Head of caudate nucleus (tissue), 42 donors: ENCODE measurements at places on chromosomes 1 and 21.

- no peak for DNase-seq
Measured at GRCh38 chr1:147201276-147201675, 23.9 kb downstream of the FMO5 start.

DNA sequence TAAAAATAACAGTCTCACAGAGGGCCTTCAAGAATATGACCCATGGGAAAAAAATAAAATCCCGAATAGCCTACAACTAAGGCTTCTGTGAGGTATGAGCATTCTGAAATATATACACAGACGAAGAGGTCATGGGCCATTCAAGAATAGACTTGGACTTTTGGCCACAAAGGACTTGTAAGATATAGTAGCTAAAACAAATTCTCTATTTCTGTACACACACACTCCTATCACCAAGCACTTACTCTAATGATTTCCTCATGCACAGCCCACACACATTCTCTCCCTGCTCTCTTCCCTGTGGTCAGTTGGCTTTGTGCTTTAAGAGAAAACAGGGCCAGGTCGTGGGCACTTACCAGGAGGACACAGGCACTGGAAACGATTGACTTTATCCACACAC lies 69.7 kb upstream of the ADAM30 start:
- DNase-seq, result no peak

DNA sequence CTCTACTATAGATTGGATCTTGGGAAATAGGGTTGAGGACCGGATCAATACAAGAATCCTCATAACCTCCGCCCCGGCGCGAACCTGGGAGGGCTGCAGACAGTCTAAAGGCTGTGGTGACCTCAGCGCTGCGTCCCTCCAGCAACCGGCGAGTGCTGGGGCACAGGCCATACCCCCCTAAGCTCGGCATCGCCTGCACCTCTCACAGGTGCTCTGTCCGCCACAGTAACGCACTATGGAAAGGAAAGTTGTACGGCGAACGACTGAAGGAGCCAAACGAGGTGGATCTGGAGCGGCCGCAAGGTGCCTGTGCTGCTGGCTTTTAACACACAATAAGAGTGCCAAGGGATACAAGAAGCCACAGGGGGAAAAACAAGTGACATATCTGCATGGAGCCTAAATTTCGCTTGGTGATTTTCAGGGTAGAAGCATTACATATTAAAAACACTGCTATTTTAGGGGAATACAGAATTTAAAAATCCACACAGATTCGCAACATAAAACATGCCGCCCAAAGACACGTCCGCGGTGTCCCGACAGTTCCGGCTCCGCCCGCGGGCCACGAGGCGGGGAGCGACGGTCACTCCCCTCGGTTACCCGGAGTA lies 1.4 kb upstream of the RBM15 start:
- DNase-seq, result peak; percentile 36

DNA sequence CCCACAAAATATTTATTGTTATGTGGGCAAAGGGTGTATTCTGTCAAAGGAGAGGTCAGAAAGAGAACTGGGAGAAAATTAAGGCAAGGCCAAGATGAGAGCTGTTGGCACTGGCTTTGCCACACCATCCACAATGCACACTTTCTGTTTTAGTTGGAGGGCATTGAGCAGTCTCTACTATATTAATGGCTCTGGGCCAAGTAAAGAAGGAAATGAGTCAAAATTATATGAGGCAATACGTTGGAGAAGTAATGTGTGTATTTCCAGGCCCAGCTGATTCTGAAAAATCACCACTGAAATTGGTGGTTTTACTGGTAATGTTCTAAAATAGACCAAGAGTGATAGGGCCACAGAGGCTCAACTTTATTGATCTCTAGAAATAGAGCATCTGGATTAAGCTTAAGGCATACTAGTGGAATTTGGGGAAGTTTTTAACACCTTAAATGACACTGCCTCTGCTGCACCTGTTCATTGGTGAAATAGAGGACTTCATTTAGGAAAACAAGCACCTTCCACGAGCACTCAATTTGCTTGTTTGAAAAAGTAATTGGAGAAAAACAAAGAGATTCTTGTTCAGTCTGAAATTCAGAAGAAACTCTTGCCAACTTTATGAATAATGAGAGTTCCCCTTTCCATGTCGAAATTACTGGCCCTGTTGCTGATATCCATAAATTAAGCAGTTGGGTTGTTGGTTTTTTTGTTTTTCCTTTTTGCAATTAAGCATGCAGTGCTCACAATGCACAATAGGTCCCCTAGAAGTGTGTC lies 424.9 kb downstream of the ADGRL2 start:
- DNase-seq, result no peak

- no peak for DNase-seq
Measured at GRCh38 chr1:44012404-44012803, 18.9 kb downstream of the SLC6A9 start.

DNA sequence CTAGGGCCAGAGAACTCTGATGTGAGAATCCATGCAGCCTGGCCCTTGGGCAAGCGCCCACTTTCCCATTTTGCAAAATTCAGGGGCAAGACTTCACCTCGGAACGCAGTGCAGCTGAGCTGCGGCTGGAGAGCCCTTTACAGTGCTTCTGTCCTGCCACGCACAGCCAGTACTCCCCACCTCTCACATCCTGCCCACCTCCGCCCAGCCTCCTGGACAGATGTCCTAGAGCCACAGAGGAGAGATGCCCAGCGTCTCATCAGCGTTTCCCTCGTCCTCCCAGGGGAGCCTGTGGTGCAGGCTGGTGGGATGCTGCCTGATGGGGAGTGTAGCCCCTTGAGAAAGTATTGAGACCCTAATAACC lies 29.6 kb downstream of the RUNX3 start:
- peak; percentile 9 for DNase-seq

DNA sequence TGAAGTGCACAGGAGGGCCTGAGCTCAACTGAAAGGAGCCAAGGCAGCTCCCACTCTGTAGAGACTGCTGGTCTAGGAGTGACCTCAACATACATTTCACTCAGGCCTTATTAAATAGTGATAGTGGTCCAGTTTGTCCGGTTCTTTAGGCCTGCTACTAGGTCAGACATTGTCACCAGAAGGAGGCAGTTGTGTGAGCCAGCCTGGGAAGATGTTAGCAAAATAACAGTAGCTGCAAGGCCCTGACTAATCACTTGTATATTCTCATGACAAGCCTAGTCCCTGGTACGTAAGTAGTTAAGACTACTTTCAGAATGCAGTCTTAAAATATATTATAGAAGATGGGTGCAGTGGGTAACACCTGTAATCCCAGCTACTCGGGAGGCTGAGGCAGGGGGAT lies 264.0 kb upstream of the CAMK1G start:
- DNase-seq, result no peak

- DNase-seq, result peak; percentile 45
Measured at GRCh38 chr1:172449585-172450523, 6.0 kb upstream of the PIGC start.

GRCh38 chr1:34858901-34859445 lies 576 bp downstream of the SMIM12 start:
- DNase-seq, result peak; percentile 56

- DNase-seq, result peak; percentile 62
Measured at GRCh38 chr1:51734896-51735745, 118.2 kb downstream of the OSBPL9 start.

- DNase-seq, result no peak
Measured at GRCh38 chr21:44957901-44958451, 18.1 kb downstream of the SLX9 start.

DNA sequence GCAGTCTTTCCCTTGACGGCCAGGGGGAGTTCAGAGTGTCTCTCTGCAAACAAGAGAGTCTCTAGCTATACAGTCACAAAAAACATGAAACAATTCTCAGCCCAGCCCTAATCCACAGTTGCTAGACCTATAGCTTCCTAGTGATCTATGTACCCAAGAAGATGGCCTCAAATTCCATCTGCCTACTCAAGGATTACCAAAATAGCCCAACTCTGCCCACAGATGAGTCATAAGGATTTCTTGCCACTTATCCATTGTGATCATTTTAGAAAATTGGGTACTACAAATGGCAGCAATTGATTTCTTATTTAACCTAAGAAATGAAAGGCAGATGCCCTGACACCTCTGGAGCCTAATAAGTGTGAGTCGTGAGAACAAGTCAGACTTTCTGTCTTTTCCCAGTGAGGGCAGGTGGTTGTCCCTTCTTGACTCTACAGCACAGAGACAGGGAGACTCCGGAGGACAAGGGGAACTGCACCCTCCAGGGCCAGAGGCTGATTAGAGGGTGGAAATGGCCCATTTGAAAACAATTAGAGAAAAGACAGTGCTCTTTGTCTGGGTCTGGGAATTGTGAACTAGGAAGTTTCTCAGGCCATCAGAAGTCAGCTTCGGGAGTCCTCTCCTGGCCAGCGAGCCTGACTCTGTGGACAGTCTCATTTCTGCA lies 65.4 kb downstream of the ABCA4 start:
- no peak for DNase-seq

GRCh38 chr1:231878737-231879136 lies 252.1 kb downstream of the DISC1 start:
- no peak for DNase-seq

DNA sequence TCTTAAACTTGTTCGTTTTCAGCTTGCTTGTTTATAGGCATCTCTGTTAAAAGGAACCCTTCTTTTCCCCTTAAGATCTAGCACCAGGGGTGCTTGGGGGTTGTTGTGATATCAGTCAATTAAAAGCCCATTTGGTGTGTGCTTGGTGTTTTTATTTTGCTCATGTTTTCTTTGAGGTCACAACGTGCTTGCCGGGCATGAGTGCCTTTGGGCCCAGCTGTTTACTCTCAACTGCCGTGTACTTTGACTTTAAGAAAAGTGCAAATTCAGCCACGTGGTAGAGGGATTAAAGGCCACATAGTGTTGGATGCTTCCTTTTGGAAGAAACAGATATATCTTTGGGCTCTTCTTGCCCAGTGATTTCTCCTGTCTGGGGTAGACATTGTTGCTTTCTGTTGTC lies 10.5 kb downstream of the ARID1A start:
- DNase-seq, result no peak

DNA sequence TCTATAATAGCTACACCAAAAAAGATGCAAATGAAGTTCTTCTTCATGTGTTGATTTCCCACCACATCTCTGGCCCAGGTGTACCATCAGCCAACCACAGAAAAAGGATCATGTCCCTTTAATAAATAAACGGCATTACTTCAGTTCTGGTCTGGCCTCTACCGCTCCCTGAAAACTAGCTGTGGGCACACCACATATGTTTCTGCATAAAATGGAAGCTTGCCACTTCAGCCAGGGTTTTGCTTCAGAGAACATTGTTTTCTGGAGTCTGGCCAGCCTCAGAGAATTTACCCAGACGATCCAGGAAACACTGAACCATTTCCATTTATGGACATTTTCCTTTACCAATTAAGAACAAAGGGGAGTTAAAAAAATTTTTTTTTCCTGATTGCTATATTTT lies 5.8 kb upstream of the LAMC2 start:
- no peak for DNase-seq

- no peak for DNase-seq
Measured at GRCh38 chr1:162141281-162142054, 72.0 kb downstream of the NOS1AP start.

DNA sequence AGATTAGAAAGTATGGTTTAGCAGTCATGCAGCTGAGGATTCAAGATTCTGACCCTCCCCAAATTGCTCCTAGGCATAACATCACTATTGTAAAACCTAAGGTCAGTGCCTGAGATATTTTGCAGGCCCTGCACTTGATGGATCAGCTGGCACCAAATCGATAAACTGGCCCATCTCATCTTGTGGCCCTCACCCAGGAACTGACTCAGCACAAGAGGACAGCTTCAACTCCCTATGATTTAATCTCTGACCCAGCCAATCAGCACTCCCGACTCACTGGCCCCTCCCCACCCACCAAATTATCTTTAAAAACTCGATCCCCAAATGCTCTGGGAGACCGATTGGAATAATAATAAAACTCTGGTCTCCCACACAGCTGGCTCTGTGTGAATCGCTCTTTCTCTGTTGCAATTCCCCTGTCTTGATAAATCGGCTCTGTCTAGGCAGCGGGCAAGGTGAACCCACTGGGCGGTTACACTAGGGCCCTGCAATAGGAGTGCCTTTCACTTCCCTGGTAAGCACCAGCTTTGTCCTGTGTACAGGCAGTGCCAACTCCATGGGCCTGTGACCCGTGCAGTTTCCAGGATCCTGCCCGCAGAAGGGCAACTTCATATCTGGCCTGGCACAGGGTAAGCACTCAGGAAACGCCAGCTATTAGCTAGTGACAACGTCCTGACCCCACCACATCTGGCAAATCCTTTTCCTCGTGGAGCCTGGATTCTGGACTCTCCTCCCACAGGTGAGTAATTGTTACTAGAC lies 28.7 kb upstream of the SLC2A5 start:
- DNase-seq, result no peak

- DNase-seq, result peak; percentile 72
Measured at GRCh38 chr1:210633636-210634035, 304.9 kb downstream of the HHAT start.

DNA sequence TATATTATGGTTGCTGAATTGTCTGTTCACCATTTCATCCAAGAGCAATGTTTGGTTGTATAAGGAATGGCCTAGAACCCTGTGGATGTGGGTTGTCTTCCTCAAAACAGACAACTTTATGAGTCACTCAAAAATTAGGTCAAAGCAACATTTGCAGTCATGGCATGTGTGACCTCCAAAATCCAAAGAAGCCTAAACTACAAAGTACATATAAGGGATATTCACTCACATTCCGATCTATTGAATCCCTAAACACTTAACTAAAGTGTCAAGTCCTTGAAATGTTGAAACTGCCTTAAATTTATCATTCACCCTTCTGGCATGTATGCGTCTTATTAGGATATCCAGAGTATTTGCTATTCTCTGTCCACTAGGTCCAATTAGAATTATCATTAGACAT lies 491.5 kb downstream of the NUF2 start:
- no peak for DNase-seq

DNA sequence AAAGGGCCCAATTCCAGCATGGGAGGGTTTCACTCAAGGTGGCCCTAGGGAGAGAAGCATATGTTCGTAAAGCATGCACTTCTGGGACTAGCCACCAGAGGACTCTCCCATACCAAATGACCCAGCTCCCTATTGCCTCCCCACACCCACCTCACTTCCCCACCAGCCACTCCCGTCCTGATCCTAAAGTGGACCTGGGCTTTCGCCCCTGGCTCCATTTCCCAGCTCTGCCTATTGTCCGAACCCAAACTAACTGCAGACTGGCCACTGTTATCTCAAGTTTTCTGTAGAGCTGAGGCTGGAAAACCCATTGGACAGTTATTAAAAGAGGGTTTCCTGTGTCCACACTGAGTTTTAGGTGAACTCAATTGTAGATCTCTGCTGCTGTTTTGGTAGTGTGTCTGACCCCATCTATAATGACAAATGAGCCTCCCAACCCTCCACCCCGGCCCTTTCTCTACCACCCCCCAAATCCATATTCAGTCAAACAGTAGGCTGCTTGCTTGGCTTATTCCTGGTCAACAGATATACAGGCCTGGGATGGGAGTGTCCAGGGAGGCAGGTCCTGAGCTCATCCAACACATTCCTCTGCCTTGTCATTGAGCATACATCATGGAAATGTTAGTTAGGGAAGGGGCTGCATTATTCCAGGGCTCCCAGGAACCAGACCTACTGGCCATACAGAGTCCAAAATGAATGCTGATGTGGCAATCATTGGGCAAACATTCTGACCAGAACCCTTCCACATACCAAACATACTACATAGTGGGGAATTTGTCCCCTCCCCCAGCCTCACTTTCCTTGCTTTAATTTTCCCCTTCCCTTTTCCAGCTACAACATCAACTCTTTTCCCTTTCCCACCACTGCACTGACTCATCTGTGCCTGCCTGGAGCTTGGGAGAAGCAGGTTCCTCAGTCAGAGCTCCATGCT lies 59.2 kb downstream of the ABCA4 start:
- peak; percentile 78 for DNase-seq

GRCh38 chr1:116485071-116485735 lies 85.6 kb downstream of the CD58 start:
- peak; percentile 87 for DNase-seq

GRCh38 chr1:17752356-17752755 lies 2.8 kb upstream of the ACTL8 start:
- DNase-seq, result no peak
